ENCODE measurements at places on chromosomes 7 and 10.

DNA sequence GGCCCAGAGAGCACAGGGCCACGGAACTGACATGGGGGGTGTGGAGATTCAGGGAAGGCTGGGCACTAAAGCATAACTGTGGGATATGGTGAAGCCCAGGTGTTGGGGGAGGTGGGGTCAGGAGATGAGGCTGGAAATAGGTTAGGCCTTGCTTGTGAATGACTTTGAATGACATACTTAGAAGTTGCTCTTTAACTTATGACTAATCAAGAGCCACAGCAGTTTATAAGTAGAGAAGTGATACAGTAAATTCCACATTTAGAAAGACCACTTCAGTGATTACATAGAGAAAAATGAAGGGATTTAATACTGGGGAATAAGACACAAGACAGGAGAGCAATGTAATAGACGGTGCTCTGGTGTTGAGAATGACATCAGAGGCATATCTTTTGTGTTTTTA, 120.8 kb upstream of the SEC61G start:
- no peaks in the 10 kb centered on the region for H3K36me3 ChIP-seq
- H3K4me1 ChIP-seq = no peaks in the 10 kb centered on the region
- H3K4me3 ChIP-seq = no peak overlapping the region
- no peaks in the 10 kb centered on the region for H3K27me3 ChIP-seq

GRCh38 chr10:78175444-78176015, 141.9 kb downstream of the RPS24 start:
- no peak overlapping the region for H3K27ac ChIP-seq
- H3K4me1 ChIP-seq = no peaks in the 10 kb centered on the region
- no peaks in the 10 kb centered on the region for H3K36me3 ChIP-seq

- no peak overlapping the region for H3K27ac ChIP-seq
- no peaks in the 10 kb centered on the region for H3K4me1 ChIP-seq
- H3K4me3 ChIP-seq = no peak overlapping the region
Measured at GRCh38 chr7:19121977-19122588, 4.6 kb upstream of the TWIST1 start.

DNA sequence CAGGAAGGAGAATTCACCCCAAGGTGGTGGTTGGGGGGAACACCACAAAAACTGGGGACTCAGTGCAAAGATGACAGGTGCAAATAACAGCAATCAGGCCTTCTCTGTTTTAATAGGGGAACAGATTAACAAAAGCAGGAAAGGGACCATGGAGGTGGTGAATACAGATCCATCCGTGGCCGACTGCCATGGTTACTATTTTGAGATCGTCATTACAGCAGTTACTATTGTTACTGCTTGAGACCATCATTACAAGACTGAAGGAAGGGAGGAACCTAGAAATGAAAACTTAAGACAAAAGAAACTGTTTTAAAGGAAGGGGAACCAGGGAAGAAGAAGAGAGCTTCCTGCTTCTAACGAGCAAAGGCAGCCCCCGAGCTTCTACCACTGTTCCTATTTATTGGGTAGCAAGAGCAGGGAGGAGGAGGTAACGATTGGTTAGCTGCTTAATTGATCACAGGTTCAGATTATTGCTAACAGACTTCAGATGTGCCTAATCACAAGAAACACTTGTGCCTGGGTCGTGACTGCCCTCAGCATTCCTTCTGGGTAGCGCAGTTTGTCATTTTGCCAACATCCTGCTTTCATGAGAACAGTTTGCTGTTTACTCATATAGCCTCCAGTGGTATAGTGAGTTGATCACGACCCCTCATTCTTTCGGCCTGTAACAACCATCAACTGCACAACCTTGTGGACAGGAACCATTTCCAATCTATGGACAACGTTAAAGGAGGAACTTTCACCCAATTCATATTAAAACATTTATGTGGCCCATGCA, 216.3 kb downstream of the CHCHD3 start:
- peaks cover 4% of the 10 kb centered on the region for H3K36me3 ChIP-seq
- peak overlapping the region; percentile 47 for H3K27ac ChIP-seq
- DNase-seq = no peak
- H3K4me3 ChIP-seq = no peak overlapping the region
- H3K4me1 ChIP-seq = peaks cover 30% of the 10 kb centered on the region

DNA sequence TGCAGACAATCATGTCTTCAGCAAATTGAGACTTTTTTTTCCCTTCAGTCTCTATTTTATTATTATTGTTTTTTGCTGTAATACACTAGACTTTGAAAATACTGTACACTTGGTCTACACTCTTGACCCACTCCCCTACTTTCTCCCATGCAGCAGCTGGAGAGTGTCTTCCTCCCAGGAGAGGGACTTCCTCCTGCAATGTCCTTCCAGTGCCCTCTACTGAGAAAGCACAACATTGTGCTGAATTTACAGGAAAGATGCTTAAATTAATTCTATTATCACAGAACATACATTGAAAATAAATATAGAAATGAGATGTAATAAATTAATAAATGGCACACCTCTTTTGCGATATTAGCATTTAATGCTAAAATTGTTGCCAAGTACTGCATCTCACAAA, 411.3 kb downstream of the CCSER2 start:
- no peak for DNase-seq
- no peak overlapping the region for H3K4me3 ChIP-seq
- no peaks in the 10 kb centered on the region for H3K27me3 ChIP-seq
- H3K4me1 ChIP-seq = no peaks in the 10 kb centered on the region
- no peak overlapping the region for H3K27ac ChIP-seq

DNA sequence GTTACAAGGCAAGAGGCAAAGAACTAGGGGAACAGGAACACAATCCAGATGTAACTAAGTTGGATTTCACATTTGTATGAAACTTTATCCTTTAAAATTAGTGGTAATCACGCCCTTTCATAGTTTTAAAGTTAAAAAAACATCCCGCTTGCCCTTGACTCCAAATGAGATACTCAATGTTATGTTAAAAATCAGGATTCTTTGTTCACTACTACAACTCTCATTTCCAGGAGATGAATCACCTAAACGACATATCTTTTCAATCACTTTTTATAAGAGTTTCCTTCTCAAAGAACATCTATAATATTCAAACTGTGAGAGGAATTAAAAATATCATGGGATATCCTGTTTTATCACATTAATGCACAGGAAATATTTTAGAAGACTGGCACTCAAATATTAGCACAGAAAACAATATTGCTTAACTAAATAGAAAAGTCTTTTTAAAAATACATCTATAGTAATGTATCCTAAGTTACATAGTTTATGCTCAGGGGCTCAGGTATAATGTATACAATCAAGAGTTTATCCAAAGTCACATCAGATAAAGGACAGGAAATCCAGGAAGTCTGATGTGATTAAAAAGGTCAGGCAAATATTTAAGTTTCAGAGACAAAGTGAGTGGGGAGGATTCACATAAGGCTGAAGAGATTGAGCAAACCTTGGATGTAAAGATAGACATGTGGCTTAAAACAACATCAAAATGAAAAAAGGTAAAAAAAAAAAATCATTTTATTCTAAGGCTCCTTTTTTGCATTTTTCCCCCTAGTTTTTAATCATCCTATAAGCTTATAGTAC, 41.9 kb downstream of the CADPS2 start:
- DNase-seq = no peak
- no peaks in the 10 kb centered on the region for H3K4me1 ChIP-seq
- no peak overlapping the region for H3K27ac ChIP-seq
- H3K4me3 ChIP-seq = no peak overlapping the region
- no peaks in the 10 kb centered on the region for H3K36me3 ChIP-seq

- peaks cover 3% of the 10 kb centered on the region for H3K27me3 ChIP-seq
- peaks cover 11% of the 10 kb centered on the region for H3K4me1 ChIP-seq
- H3K4me3 ChIP-seq = no peak overlapping the region
Measured at GRCh38 chr10:6379015-6379776, 176.5 kb downstream of the PFKFB3 start.

DNA sequence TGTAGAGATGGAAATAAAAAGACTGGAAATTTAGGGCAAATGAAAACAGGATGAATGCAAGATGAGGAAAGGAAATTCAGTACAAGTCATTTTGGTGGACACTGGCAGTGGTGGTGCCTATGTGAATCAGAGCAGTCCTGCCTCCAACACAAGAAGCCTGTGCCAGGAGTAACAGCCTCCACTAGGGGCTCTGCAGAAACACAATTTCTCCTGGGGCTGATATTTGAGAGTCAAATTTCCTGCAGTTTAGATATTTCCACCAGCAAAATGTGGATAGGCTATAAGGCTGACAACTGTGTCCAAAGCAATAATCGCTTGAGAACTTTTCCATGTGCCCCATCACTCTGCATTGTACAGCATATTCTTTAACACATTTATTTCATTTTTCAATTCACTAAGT, 4.7 kb upstream of the PLXDC2 start:
- peaks cover 32% of the 10 kb centered on the region for H3K27me3 ChIP-seq
- H3K36me3 ChIP-seq = no peaks in the 10 kb centered on the region
- H3K27ac ChIP-seq = no peak overlapping the region
- no peak for DNase-seq
- no peak overlapping the region for H3K4me3 ChIP-seq
- H3K4me1 ChIP-seq = peaks cover 10% of the 10 kb centered on the region

DNA sequence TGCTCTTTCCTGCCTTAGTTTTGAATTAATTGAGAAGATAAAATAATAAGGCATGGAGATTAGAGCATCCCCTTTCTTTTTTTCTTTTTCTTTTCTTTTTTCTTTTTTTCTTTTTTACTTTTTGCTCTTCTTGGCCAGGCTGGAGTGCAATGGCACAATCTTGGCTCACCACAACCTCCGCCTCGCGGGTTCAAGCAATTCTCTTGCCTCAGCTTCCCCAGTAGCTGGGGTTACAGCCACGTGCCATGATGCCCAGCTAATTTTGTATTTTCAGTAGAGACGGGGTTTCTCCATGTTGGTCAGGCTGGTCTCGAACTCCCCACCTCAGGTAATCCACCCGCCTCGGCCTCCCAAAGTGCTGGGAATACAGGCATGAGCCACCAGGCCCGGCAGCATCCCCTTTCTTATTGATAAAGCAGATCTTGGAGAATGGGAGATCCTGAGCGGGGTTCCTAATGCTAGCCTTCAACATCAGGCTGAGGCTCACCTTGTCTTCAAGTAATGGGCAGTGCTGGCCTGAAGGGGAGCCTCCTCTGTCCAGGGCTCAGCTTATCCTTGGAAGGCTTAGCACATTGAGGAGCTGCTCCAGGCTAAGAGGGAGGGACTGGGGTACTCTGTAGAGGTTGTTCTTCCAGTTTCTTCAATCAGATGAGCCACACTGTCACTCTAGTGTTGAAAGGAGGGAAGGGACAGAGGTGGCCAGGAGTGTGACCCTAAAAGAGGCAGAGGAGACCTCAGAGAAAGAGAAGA, 27.9 kb downstream of the GSTO2 start:
- no peak overlapping the region for H3K4me3 ChIP-seq
- H3K4me1 ChIP-seq = peaks cover 19% of the 10 kb centered on the region
- no peaks in the 10 kb centered on the region for H3K27me3 ChIP-seq
- no peak overlapping the region for H3K27ac ChIP-seq

DNA sequence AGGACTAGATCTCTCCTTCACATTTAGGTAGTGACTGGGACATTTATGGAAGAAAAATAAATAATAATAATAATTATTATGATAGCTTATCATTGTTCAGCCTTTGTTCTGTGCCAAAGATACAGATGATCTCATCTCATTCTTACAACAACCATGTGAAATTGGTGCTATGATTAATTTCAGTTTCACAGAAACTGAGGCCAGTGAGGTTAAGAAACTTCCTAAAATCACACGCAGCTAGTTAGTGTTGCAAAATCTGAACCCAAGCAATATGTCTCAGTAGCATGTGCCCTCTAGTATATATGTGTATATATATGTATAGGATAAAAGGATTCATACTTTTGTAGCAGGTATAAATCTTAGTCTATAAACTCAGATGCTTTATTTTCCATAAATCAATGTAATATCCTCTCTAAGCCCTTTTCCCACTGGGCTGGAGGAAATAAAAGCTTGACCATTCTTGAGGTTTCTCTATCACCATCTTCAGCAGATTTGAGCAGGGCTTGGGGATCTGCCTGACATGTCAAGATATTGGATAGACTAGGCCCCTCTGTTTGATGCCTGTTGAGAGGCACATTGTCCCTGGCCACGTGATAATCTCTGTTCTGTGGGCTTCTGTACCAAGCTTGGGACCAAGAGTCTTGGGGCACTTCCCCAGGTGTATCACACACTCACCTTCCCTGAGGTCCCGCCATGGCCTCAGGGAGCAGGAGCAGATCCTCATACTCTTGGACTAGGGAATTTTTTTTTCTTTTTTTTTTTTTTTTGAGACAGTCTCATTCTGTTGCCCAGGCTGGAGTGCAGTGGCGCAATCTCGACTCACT, 172.6 kb upstream of the NRP1 start:
- no peaks in the 10 kb centered on the region for H3K36me3 ChIP-seq
- no peak for DNase-seq
- H3K27me3 ChIP-seq = peaks cover 23% of the 10 kb centered on the region
- H3K4me1 ChIP-seq = peaks cover 9% of the 10 kb centered on the region

DNA sequence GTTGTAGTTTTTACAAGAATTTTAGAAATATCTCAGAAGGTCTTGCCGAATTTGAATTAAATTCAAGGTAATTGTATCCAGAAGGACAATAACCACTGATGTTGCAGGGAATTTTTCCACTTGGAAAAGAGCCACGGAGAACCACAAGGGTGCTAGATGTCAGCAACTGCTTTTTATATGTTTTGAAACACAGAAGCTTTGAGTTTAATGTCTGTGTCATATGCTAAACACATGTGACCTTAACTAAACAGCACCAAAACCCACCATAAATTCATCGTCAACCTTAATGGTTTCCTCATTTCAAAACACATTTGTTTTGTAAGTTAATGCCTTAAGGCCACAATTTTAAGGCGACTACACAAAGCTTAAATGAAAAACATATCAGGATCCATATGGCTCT, 106.9 kb downstream of the COL28A1 start:
- peaks cover 24% of the 10 kb centered on the region for H3K27me3 ChIP-seq
- H3K4me1 ChIP-seq = peaks cover 11% of the 10 kb centered on the region
- DNase-seq = no peak
- no peak overlapping the region for H3K4me3 ChIP-seq

DNA sequence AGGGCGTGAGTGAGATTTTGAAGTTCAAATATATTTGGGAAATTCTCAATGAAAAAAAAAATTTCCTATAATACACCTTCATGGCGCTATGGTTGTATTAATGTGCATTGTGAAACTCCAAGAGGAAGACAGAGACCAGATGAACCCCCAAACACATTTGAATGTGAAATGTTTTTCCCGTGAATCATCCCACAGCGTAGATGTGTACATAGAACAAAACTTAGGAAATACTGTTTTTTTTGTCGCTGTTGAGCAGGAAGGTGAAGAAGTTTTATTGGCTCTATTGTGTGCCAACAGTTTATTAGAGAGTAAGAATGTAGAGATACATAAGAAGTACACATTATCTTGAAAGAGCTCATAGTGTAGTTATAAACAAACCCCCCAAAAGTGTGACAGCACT, 134.0 kb downstream of the KCND2 start:
- no peaks in the 10 kb centered on the region for H3K27me3 ChIP-seq
- DNase-seq = no peak
- H3K4me3 ChIP-seq = no peak overlapping the region
- H3K36me3 ChIP-seq = no peaks in the 10 kb centered on the region
- H3K27ac ChIP-seq = no peak overlapping the region

- no peaks in the 10 kb centered on the region for H3K36me3 ChIP-seq
- no peak overlapping the region for H3K27ac ChIP-seq
- peaks cover 47% of the 10 kb centered on the region for H3K27me3 ChIP-seq
- H3K4me3 ChIP-seq = no peak overlapping the region
Measured at GRCh38 chr7:28556025-28556424, 143.7 kb downstream of the CREB5 start.

Data from natural killer cell treated with Interleukin-12 subunit alpha and Interleukin-12 subunit beta and Interleukin-15 and Interleukin-18, amount 100 ng/mL, for 72 hours (primary cell).